ENCODE measurements at places on chromosomes 5 and 9.

- no peak for DNase-seq
Observed at GRCh38 chr9:91711755-91712601, 238.1 kb downstream of the ROR2 start.

DNA sequence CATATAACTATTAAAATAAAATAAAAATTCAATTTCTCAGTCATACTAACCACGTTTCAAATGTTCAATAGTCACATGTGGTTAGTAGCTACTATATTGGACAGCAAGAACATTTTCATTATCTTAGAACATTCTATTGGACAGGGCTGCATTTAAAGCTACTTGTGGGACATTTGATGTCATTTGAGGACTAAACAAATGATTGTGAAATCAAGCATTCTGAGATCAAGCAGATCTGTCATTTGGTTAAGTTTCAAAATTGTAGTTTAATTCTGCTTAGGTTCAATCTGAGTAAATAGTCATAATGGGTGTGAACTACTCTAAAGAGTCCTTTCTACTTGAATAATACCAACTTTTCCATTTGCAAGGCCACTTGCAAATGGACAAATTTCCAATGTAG lies 226.9 kb upstream of the C9orf72 start:
- no peak for DNase-seq

GRCh38 chr5:41770799-41771198 lies 99.4 kb downstream of the OXCT1 start:
- no peak for DNase-seq

DNA sequence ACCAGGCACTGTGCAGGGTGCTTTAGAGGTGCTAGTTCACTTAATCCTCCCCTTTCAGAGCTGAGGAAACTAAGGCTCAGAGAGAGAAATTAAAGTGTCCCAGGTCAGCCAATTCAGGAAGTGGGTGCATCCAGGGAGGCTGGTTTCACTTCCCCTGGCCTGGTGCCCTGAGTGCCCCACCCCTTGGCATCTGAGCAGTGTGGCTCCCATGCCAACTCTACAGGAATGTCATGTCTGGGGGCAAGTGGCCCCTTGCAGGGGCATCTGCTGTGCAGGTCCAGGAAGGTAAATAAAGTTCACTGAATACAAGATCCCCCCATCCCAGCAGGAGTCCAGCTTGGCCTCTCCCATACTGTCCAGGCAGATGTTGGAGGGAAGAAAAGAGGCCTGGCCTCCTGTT lies 4.4 kb upstream of the N4BP3 start:
- DNase-seq, result no peak

GRCh38 chr9:97510797-97511654 lies 9.6 kb downstream of the TMOD1 start:
- DNase-seq, result no peak

DNA sequence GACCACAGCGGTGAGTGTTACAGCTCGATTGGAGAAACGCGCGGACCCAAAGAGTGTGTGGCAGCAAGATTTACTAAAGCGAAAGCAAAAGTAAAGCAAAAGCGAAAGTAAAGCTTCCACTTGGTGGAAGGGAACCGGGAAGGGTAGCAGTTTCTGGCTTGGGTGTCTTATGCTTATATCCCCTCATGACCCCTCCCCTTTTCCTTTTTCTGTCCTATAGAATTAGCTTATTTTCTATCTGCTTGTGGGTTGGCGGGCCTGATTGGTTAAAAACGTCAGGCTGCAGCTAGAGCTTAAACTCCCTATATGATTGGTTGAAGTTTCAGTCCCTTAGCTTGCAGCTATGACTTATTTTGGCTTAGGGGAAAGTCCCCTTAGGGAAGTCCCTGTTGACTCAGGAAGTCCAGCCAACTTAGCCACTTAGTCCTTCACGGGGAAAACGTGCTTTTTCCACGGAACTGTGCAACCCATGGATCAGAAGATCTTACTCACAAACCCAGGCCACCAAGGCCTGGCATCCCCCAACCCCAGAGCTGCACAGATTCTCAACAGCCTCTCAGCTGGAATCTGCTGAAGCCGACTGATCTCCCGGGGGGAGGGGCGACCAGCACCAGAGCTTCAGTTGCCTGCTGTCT lies 114.2 kb upstream of the ADAMTS16 start:
- no peak for DNase-seq

DNA sequence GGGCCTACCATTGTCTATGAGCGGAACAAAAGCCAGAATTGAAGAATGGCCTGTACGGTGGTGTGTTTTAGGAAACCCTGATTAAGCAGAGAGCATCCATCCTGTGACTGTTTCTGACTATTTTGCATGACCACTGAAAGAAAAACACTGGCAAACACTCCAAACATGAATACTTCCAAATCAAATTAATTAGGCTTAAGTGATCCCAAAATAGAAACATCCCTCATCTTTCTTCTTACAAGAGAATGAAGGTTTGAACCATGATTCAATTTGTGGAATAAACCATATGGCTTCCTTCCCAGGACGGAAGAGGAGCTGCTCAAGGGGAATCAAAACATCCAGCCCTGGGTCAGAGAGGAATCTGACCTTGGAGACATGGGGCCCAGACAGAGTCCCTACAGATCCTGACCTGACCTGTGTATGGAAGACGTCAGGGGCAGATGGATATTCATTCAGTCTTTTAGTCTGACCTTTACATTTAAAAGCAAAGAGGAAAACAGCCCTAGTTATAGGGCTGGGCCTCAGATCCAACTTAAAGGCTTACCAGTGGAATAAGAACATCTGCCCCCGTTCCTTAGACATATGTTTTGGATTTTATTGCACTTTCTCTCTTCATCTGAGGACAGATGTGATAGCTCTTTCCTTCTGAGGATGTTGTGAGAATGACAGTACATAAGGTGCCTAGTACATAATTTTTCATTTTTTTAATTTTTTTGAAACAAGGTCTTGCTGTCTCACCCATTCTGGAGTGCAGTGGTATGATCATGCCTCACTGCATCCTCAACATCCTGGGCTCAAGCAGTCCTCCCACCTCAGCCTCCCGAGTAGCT lies 17.6 kb upstream of the RECK start:
- no peak for DNase-seq

DNA sequence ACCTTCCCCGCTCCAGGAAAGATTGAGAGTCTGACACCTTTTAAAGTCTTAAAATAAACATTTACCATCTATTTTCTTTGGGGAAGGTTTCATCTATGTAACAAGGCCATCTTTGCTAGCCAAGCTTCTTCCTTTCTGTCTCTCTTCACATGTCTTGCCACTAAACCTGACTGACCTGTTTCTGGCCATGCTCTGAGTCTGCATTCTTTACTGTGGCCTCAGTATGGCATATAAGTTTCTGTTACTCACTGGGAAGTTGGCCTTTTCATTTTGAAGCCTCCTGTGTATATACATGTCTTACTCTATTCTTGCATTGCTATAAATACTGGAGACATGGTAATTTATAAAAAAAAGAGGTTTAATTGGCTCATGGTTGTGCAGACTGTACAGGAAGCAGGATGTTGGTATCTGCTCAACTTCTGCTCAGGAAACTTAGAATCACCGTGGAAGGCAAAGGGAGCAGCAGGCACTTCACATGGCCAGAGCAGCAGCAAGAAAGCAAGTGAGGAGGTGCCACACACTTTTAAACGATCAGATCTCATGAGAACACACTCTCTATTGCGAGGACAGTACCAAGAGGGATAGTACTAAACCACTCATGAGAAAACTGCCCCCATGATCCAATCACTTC lies 48.1 kb downstream of the KCNV2 start:
- no peak for DNase-seq

DNA sequence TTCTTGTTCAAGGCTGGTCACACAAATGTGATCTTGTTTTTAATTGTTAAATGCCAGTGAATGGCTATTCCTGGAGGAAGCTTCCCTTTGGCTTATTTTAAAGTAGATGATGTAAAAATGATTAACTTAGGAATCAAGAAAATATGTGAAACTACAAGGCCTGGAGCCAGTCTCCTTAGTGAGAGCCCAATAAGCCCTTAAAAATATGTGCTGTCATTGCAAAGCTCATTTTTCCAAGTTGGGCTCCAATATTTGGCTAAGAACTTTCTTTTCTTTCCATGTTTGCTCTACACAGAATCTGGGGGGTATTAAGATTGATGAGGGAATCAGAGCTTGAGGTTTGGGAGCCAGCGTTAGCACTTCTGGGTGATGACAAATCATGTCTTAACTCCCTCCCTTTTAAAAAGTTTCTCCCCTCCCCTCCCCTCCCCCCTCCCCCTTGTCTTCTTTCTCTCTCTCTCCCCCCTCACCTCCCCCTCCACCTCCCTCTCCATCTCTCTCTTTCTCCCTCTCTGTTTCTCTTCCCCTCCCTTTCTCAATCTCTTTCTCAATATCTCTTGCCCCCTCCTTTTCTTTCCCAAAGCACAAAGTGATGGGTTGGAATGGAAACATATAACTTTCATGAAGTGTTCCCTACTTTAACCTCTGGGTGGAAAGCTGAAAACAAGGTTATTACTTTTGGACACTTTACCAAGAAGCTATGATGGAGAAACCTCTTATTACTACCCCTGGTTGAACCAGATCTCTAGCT lies 86.0 kb downstream of the FBXL7 start:
- no peak for DNase-seq

- no peak for DNase-seq
Observed at GRCh38 chr5:15693382-15693728, 193.4 kb downstream of the FBXL7 start.

DNA sequence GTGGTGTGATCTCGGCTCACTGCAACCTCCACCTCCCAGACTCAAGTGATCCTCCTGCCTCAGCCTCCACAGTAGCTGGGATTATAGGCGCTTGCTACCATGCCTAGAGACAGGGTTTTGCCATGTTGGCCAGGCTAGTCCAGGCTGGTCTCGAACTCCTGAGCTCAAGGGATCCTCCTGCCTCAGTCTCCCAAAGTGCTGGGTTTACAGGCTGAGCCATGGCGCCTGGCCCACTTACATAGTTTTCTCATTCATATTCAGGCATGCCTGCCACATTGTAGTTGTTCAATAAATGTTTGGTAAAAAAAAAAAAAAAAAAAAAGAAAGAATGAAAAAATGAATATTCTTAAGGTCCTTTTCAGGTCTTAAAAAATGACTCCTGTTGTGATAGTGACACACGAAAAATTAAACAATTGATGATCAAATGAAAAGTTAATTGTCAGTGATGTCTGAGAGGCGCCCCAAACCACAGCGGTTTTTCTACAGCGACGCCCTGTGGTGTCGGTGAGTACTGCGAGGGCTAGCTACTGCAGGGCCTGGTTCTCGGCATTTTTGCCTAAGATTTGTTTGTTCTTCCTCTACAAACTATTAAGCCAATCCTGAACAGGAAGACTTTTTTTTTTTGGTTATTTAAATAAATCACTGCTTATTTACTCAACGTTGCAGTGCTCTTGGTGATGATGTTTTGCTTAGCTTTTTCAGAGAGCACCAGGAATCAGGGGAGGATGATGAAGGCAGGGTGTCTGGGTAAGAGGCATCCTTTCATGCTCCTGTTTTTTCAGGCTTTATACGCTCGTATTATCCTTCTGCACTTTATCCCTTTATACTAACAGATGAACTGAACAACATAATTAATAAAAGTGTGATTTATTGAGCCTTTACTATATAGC lies 67.0 kb upstream of the DPYSL3 start:
- DNase-seq, result no peak

GRCh38 chr5:150598006-150598405 lies 42.5 kb upstream of the SYNPO start:
- DNase-seq, result no peak

- no peak for DNase-seq
Observed at GRCh38 chr5:33468775-33469435, 28.1 kb downstream of the TARS1 start.

DNA sequence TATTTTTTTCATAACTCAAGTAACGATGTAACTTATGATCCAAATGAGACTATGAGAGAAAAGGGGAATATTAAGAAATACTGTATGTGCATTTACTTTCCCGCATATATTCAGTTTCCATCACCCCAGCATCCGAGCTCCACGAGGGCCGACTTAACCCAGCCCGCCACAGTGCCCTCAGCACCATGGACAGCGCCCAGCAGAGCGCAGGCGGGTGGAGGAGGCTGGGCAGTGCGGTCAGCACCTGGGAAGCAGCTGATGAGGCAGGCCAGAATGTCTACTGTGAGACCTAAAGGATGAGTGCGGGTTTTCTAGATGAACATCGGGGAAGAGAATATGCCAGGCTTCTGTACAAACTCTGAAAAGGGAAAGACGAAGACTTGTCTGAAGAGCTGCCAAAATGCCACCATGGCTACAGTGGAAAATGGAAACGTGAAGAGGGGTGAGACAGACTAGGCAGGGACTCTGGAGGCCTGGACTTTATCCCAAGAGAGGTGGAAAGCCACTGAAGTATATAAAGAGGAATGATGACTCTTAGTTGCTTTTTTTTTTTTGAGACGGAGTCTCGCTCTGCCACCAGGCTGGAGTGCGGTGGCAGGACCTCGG lies 34.5 kb upstream of the MED27 start:
- no peak for DNase-seq

DNA sequence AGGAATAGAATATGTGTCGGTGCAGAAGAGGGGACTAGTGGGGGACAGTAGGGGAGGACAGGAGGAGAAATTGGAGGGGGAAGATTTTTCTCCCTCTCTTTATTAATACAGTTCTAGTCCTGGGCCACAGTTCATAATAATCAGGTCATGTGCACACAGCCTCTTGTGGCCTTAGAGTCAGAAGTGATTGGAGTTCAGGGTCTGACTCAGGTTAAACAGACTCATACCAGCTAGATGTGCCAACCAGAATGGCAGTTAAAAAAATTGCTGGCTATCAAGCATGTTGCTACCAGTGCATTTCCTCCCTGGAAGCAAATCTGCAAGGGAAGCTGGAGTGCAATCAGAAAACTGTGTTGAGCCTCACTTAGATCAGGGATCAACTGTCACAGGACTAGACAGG lies 132.7 kb upstream of the MAP1B start:
- DNase-seq, result no peak

DNA sequence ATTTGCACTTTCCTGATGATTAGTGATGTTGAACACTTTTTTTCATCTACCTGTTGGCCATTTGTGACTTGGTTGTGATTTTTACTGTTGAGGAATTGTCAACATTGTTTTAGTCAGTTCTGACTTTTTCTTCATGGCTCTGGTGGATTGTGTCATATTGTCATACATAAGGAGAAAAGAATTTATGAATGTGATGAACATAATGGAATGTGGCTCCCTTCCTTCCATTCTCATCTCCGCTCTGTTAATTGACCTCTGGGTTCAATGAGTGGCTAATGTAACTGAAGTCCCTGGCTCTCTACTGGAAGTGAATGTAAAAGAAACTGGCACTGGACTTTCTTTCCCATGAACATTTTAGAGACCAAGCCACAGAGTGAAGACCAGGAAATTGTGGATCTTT lies 49.2 kb downstream of the KIAA1958 start:
- DNase-seq, result no peak

- DNase-seq, result no peak
Observed at GRCh38 chr5:107090506-107090905, 580.2 kb downstream of the EFNA5 start.

GRCh38 chr9:36189976-36190375 lies 745 bp upstream of the CLTA start:
- DNase-seq, result no peak

- no peak for DNase-seq
Observed at GRCh38 chr5:89349246-89349980, 466.4 kb upstream of the MEF2C start.

Data from activated gamma-delta T cell (primary cell).